ENCODE measurements at places on chromosomes 12 and 14.
A peak's percentile ranks its signal among the peaks of the same experiment; 100 is the strongest.

DNA sequence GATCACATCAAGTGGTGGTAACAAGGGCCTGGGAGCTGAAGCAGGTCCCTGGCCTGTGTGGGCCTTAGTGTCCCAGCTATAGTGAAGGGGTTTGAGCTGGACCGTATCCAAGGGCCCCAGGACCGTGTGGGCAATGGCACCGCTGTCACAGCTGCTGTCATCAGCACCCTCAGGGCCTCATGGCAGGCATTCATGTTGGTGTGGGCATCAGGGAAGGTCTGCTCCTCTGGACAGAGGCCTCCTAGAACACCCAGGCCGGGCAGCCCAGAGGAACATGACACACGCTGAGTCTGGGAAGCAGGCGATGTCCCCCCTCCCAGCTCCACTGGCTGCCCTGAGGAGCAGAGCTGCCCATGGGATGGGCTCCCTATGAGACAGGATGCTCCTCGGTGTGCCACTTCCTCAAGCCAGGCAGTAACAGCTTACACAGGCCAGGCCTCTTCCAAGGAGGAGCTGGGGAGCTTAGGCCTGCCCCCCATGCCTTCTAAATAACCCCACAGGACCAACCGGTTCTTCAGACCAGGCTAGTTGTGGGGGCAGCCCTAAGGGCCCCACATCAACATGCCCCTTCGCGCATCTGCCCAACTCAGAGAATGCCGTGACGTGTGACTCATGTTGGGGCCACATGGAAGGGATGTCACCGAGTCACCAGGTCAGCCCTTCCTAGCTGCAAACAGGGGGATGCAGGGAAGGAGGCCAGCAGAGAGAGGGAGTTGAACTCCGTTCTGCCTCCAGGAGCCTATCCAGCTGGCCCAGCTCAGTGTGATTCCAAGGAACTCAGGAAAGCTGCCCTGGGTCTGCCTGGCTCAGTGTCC is 80.4 kb downstream of the PITPNM2 start:
- no peak for DNase-seq

GRCh38 chr12:132492522-132492921 is 2.6 kb downstream of the FBRSL1 start:
- DNase-seq: no peak

- DNase-seq: no peak
Measured at GRCh38 chr14:22282949-22283348, 306.1 kb downstream of the DAD1 start.

DNA sequence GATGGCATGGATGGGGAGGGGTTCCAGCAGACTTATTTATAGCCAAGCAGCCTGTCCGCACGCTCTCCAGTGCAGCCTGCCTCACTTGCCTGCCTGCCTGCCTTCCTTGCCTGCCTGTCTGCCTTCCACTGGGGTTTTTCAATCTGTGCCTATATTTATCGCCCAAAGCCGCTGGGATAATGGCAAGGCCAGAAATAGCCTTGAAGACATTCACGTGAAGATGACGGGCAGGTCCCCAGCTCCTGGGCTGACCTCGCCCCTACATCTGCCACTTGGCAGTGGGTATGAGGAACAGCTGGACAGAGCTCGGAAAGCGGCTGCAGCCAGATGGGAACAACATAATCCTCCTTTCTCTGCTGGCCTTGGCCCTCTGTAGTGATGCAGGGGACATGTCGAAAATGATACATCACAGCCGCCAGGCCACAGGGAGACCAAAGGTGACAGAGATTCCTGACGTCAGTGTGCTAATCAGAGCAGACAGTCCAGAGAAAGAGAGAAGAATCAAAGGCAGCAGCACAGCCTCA is 53.3 kb downstream of the PITPNM2 start:
- no peak for DNase-seq

DNA sequence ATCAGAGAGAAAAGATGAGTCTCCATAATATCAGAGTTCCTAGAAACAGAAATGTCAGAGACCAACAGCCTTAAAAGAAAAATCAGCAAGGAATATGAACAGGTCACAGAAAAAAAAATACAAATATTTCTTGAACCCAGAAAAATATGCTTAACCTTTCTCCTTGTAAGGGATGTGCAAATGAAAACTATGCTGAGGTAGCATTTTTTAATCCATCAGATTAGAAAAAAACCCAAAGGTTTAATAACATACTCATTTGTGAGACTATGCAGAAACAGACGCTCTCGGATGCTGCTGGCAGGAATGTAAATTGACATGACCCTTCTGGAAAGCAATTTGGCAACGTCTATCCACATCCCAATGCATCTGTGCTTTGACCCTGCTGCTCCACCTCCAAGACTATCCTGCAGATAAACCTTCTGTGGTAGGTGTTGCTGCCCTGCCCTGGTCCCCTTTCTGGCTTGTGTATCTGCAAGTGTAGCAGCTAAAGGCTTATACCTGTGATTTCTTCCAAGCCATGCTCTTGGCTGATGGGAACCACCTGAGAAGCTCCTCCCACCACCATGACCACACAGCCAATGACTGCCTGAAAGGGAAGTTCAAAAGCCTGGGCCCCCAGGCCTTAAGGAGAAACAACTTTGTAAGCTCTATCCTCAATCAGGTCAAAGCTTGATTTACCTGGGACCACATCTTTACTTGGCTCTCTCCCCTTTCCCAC is 49.4 kb downstream of the LTBP2 start:
- no peak for DNase-seq

- DNase-seq: no peak
Measured at GRCh38 chr12:124545508-124546418, 21.6 kb downstream of the NCOR2 start.

DNA sequence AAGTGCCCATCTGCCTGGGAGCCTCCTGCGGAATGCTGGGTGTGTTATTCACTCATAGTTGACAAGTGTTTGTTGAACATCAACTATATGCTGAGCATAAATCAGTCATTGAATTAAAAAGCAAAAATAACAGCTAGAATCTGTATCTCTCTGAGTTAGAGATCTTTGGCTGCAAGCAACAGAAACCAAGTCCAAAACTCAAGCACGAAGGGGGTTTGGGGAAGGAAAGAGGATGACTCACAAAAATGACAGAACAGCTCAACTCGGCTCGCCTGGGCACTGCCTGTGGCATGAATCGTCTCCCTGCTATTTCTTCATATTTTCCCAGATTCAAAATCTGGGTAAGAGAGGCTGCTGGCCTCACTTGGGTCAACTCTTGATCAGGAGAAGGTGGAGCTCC is 72.6 kb upstream of the NCOR2 start:
- no peak for DNase-seq

DNA sequence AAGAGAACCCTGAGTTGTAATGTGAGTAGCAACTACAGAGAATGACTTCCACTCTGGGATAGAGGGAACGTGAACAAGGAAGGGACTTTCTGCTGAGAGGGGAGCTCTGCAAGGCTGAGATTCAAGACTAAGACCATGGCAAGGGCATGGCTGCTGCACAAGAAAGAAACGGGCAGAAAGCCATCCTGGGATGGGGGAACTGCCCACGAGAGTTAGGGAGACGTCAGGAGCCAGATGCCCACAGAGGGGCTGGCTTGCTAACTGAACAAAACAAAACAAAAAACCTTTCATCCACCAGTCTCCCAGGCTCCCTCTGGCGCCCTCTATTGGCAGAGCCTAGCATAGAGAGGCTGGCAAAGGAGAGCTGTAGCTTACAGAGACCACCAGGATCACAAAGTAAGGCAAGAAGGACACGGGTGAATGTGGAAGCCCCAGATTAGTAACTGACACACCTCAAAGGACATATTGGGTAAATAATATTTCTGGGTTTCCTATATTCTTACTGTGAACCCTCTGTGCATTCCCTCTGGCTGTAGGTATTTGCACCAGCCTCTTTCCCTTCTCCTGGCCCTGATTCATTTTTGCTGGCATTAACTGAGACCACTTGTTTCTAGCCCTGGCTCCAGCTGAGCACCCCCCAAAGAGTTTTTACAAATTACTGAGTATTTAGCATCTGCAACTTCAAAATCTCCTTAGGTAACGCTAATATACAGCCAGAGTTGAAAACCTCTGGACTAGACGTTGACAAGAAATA is 338.3 kb downstream of the EMP1 start:
- peak; percentile 97 for DNase-seq

DNA sequence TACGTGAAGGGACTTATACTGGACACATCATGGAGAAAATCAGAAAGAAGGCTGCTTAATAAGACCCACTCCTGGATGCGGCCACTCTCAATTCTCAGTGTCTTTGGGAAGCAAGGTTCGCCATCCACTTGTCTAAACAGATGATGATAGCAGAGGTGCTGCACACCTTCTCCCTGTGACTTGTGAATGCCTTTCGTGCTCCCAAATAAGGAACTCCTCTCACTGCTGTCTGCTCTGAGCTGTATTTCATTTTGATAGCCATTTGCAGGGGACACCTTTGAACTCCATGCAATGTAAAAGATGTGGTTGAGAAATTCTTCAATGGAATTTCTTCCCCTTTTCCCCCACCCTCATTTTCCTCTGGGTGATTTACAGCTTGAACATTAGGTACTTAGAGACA is 11.6 kb downstream of the RMST start:
- no peak for DNase-seq

GRCh38 chr12:96386794-96387193 is 13.4 kb downstream of the CDK17 start:
- no peak for DNase-seq

- DNase-seq: no peak
Measured at GRCh38 chr12:129328235-129328634, 475.0 kb downstream of the GLT1D1 start.

DNA sequence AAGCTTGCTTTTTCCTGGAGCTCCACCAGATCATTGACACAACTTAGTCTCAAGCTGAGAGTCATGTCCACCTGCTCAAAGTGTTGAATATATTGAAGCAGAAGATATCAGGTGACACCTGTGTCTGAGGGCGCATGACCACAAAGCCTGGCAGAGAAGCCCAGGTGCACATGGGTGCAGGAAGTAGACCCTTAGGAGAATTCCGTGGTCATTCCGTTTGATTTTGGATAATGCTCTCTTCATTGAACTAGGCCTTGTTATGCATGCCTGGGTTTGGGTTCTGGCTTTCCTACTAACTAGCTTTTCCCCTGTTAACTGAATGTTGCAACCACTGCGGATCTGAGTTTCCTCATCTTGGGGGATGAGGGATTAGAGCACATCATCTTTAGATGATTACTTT is 7.1 kb downstream of the ARHGDIB start:
- no peak for DNase-seq

GRCh38 chr14:67510836-67511235 is 22.3 kb upstream of the PLEKHH1 start:
- DNase-seq: no peak

DNA sequence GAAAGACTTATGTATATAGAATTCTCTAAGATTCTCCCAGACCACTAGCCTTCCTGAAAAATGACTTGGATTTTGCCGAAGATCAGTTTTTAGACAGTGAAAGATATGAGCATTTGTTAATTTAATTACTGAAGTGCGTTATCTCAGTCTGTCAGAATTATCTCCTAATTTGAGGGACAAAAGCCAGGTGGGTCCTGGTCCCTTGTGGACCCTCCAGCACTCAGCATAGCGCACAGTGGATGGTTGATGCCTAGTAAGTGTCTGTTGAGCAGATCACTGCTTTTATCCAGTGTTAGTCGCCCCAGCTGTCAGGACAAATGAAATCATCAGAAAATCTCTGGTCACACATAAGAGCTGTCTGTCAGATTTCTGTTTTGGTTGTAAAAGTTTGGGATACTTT is 80.4 kb downstream of the EML1 start:
- DNase-seq: no peak

DNA sequence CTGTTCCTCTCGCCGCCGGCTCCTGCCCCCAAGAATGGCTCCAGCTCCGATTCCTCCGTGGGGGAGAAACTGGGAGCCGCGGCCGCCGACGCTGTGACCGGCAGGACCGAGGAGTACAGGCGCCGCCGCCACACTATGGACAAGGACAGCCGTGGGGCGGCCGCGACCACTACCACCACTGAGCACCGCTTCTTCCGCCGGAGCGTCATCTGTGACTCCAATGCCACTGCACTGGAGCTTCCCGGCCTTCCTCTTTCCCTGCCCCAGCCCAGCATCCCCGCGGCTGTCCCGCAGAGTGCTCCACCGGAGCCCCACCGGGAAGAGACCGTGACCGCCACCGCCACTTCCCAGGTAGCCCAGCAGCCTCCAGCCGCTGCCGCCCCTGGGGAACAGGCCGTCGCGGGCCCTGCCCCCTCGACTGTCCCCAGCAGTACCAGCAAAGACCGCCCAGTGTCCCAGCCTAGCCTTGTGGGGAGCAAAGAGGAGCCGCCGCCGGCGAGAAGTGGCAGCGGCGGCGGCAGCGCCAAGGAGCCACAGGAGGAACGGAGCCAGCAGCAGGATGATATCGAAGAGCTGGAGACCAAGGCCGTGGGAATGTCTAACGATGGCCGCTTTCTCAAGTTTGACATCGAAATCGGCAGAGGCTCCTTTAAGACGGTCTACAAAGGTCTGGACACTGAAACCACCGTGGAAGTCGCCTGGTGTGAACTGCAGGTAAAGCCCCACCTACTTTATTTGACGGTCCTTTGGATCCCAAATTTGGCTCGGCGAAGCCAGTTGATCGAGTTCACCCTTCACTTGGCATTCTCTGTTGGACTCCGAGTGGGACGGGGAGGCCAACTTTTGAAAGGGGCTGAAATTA is 1.5 kb downstream of the WNK1 start:
- DNase-seq: peak; percentile 33

- DNase-seq: no peak
Measured at GRCh38 chr12:11872055-11872454, 198.7 kb upstream of the BCL2L14 start.

DNA sequence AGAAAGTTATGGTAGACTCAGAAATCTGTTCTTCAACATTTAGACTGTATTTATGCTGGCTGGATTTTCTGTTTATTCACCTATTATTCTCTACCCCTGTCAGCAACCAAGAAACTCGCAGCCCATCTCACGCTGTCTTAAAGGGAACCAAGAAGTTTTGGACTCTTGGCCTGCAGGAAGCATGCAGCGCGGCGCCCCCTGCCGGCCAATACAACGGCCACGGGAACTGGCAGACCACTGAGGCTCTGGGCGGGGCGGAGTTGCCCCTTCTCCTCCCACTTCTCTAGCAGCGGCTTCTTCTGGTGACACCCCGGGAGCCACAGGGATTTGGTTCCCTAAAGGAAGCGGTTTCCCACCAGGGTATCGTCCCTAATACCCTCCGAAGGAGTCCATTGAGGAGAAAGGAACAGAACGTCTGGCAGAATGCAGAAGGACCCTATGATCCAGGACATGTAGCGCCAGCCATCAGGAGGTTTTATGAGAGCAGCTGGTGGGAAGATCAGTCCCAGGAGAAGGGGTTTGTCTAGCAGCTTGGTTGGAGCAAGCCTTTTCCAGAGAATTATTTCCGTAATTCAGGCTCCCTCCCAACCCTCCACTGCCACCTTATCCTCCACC is 21.0 kb upstream of the RNASE2 start:
- DNase-seq: peak; percentile 45

DNA sequence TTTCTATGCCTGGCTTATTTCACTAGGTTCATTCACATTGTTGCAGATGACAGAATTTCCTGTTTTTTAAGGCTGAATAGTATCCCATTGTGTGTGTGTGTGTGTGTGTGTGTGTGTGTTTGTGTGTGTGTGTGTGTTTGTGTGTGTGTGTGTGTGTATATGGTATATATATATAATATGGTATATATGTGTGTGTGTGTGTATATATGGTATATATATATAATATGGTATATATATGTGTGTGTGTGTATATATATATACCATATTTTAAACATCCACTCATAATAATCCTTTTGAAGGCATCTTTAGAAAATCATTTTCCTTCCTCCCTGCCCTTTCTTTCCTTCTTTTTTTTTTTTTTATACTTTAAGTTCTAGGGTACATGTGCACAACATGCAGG is 5.0 kb upstream of the CCDC198 start:
- DNase-seq: no peak

GRCh38 chr14:104802394-104803184 is 1.7 kb downstream of the ZBTB42 start:
- DNase-seq: no peak

- DNase-seq: no peak
Measured at GRCh38 chr14:24576771-24577170, 721 bp upstream of the CTSG start.

- no peak for DNase-seq
Measured at GRCh38 chr14:81401420-81402122, 1.4 kb upstream of the STON2 start.
